CD4-positive, CD25-positive, alpha-beta regulatory T cell (primary cell): ENCODE measurements at places on chromosomes 13 and 19. TPM values are rescaled to one million over a fixed set of nuclear protein-coding genes. Genes with fewer than 3 reads are reported as not detected.
A peak's percentile ranks its signal among the peaks of the same experiment; 100 is the strongest.

GRCh38 chr13:72166102-72166650 lies 299.2 kb upstream of the DACH1 start:
- no peak for DNase-seq

FCHO1 gene
- total RNA-seq = 71.9 TPM

ZNF548 gene
- total RNA-seq = 75.9 TPM

DNA sequence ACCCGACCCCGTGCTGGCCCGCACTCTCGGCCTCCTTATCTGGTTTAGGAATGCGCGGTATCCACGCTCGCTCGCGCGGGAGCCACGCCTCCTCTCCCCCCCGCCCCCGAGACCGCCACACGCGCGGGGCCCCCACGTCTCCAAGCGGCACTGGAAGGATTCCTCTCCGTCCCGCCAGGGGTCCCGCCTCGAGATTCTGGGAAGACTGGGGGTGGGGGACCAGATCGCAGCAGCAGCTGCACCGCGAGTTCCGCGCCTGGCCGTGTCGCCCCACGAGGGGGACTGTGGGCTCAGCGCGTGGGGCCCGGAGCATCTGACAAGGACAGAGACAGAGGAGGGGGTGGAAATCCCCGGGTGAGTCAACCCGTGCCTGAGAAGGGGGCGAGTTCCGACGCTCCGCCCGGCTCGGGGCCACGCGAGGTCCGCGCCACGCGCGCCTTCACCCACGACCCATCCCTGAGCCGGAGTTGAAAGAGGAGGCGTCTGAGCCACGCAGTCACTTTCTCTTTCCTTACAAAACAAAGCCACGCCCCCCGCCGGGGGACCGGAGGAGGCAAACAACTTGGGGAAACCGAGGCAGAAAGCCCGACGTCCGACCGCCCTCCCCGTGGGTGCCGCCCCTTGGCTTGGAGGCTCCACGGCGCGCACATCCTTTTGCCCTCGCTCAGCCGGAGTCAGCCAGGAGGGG lies 814 bp downstream of the S1PR2 start:
- DNase-seq = peak; percentile 58

DNA sequence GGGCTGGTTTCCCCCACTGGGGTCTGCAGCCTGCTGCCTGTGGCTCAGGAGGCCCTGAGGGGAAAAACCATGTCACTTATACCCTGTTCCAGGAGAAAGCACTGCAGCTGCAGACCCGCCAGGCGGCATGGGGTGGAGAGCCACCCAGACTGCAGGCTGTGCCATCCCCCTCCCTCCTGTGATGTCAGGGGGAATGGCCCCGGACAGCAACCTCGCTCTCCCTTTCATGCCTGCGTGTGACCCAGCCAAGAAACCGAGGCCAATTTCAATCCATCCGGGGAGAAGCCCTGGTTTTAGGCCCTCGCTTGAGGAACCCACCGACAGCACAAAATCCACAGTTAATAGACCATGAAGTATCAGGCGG lies 37.2 kb upstream of the MATK start:
- no peak for DNase-seq

- peak; percentile 30 for DNase-seq
Measured at GRCh38 chr13:75636436-75637180, 478 bp downstream of the LMO7 start.

DNA sequence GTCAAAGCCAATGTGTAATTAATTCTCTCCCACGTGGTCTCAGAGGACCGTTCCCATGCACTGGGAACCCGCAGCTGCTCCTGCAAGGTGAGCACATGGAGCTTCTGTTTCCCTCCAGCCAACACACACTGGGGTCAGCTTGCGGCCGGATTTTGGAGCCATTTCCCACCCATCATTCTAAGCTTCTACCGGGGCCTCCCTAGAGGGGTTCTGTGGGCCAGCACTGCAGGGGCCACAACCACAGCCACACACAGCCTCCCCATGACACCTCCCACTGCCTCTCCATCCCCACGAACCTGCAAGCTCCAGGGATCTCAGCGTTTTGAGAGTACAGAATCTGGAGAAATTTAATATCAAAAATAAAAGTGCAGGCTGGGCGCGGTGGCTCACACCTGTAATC lies 120.7 kb upstream of the SOX1 start:
- no peak for DNase-seq

DNA sequence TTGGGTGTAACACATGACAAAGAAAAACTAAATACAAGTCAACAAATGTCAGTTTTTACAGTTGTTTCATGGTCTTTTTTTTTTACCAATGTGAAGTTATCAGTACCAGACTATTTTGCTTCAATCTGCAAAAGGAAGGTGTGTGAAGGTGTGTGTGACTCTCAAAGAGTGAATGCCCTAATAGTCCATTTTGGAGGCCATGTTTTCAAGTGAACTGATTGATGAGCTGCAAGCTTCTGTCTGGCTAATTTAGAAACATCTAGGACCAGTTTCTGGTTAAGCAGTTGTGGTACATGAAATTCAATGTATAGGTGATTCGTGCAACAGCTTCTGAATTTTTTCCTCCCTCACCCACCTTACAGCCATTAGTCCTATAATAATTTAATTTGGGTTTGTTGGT lies 16.1 kb downstream of the KLF5 start:
- DNase-seq = no peak

DNA sequence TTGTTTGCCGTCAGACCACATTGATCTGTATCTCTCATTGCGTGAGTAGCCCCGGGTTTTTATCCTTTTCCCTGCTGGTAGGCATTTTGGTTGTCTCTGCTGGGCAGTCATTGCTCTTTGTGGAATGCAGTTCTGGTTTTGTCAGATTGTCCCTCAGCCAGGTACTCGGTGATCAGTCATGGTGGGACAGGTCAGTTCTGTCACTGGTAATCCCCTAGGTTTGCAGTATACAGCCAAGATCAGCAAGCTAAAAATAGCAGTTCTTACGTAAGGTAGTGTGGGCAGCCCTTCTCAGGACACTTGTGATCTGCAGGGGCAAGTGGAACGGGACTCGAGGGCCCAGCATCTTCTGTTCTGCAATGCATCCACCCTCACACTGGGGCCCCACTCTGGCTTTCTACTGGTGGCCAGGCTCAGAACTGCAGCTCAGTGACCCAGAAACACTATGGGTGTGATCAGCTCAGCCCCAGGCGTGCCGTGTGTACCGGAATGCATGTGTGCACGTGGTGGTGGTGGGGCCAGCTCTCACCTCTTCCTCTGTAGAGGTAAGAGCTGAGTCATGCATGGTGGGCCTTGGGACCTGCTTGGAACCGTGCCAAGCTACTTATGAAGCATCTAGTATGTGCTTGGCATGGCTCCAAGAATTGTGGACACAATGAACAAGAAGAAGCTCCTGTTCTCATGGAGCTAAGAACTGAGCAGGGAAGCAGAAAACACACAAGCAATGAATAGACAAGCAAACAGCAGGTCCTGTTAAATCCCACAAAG lies 6.3 kb downstream of the PLEKHF1 start:
- DNase-seq = peak; percentile 97

GRCh38 chr19:14363183-14364097 lies 17.8 kb upstream of the ADGRE5 start:
- DNase-seq = peak; percentile 29

GRCh38 chr13:79440958-79441528 lies 35.0 kb upstream of the RBM26 start:
- DNase-seq = no peak

GRCh38 chr13:80070024-80070703 lies 270.8 kb downstream of the SPRY2 start:
- no peak for DNase-seq

DNA sequence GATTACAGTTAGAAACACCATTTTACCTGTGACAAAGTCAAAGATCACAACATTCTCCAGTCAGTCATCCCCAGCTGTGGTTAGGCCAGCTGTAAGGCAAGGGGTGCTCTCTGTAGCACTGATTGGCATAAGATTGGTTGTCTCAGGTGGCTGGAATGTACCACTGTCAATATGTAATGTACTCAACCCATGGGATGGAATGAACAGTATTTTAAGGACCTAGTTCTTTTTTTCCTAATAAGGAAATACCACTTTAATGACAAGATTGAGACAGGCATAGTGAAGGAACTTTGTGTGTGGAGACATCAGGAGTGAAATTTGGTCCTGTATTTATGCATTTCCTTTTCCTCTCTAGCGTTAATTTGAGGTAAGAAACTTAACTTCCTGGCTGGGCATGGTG lies 310.7 kb downstream of the ITGBL1 start:
- DNase-seq = no peak

DNA sequence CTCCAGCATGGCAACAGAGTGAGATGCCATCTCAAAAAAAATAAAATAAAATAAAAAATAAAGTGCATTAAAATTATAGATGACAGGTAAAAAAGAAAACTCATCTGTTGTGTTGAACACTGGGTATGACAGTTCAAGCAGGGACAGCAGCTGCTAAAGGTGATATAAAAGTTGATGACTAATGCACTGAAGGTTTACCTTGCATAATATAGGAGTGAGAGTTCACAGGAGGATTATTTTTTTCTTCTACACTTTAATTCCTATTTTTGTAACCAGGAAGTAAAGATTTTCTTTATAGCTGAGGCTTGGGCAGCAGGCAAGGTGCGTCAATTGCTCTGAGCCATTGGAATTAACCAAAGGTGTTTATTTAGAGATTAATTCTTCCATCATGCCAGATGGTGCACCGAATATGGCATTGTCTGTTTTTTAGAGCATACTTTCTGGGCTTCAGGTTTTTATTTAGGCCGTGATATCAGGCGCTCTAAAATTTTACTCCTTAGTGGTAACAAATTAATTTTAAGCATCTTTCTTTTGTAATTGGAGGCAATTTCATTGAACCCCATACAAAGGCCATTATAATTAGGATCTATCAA lies 337.0 kb upstream of the SLC10A2 start:
- no peak for DNase-seq

DNA sequence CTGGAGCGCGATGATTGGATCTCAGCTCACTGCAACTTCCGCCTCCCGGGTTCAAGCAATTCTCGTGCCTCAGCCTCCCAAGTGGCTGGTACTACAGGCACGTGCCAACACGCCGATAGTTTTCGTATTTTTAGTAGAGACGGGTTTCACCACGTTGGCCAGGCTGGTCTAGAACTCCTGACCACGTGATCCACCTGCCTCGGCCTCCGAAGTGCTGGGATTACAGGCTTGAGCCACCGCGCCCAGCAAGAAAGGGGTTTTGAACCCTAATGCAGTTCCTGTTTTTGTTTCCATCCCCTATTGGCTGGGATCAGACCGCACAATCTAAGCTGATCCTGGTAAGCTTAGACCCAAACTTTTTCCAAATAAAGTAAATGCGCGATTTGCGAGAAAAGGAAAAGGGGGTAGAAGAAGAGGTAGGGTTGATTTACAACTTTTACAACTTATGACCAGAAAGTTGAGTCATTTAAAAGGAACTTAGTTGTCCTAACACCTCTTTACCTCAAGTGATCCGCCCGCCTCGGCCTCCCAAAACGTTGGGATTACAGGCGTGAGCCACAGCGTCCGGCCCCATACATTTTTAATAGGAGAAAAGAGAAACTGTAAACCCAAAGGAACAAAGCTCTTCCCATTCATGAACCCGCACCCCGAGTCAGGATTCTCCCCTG lies 764 bp downstream of the ZNF626 start:
- peak; percentile 3 for DNase-seq

IGFLR1 gene
- total RNA-seq = 80.5 TPM

SH2D3A gene
- total RNA-seq = 46.2 TPM

- DNase-seq = no peak
Measured at GRCh38 chr13:33158816-33159215, 126.7 kb downstream of the STARD13 start.

DNA sequence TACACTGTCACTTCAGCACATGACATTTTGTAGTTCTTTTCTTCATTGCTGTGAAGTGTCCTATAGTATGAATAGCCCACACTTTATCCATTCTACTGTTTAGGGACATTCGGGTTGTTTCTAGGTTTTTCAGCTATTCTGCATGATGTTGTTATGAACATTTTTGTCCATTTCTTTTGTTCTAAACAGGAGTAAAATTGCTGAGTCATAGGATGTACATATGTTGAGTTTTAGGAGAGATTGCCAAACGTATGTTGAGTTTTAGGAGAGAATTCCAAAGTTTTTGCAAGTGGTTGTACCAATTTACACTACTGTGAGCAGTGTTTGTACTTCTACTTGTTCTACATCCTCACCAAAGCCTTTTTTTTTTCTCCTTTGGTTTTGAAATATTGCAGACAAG lies 115.0 kb downstream of the MTUS2 start:
- no peak for DNase-seq

FGF22 gene
- total RNA-seq = 0.81 TPM

- DNase-seq = no peak
Measured at GRCh38 chr13:99197117-99197651, 3.5 kb upstream of the UBAC2 start.

- no peak for DNase-seq
Measured at GRCh38 chr13:88602786-88603777, 931.9 kb downstream of the SLITRK5 start.
